ENCODE measurements at places on chromosomes 16 and 17. TPM values are rescaled to one million over a fixed set of nuclear protein-coding genes. Genes with fewer than 3 reads are reported as not detected.
A peak's percentile ranks its signal among the peaks of the same experiment; 100 is the strongest.

SLFN11 gene
- total RNA-seq: 56.6 TPM

- no peak for DNase-seq
These were observed 1.3 kb downstream of the GSPT1 start for GRCh38 chr16:11914210-11915113.

- no peak for DNase-seq
These were observed 109.8 kb downstream of the SLC39A11 start for GRCh38 chr17:72982680-72983079.

DNA sequence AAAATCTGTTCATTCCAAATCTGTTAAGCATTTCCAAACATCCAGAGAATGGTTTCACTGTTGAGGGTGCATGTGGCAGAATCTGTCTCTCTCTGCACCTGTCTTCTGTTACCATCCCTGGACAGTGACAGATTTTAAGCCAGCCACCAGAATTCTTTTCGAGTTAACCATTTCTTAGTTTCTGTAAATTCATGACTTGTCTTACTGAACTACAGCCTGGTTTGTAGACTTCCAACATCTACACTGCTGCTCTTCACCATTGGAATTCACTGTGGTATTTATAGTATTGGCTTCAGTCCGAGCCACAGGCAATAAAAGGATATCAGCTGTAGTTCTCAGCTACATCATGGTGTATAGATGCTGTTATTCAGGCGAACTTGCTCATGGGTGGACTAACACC lies 47.6 kb downstream of the GOSR1 start:
- DNase-seq: no peak

MT4 gene
- not detected for total RNA-seq

DNA sequence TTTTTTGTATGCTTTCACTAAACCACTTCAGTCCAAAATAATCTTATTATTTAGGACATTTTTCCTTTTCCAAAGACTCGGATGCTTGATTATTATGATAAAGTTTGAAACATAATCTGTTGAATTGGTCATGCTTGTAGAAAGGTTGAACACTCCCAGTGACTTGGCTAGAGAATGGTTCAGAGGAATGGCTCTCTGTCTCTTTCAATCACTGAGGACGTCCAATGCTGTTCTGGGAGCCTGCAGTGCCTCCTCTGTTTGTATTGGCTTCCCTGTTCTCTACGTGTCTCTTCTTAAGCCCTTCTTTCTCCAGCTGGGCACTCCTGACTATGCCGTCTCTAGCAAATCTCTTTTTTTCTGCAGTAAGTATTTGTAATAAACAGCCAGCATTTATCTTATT lies 369.0 kb upstream of the DYNLRB2 start:
- no peak for DNase-seq

- DNase-seq: no peak
These were observed 70.5 kb downstream of the MPRIP start for GRCh38 chr17:17112628-17113200.

QRICH2 gene
- 3.1 TPM for total RNA-seq

FN3K gene
- 8.1 TPM for total RNA-seq

DNA sequence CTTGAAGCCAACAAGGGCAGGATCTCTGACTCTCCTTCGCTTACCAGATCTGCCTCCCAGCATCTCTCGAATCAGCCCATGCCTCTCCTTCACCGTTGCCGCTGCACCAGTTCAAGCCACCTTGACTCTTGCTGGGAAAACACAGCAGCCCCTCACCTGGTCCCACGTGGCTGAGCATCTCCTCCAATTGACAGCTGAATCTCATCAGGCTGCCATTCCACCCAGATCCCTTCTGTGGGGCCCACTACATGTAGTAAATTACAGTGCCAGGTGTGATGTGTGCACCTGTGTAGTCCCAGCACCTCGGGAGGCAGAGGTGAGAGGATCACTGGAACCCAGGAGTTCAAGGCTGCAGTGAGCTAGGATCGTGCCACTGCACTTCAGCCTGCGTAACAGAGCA lies 37.8 kb upstream of the C16orf78 start:
- DNase-seq: no peak

GRCh38 chr17:52306314-52306713 lies 147.8 kb upstream of the CA10 start:
- DNase-seq: no peak

DNA sequence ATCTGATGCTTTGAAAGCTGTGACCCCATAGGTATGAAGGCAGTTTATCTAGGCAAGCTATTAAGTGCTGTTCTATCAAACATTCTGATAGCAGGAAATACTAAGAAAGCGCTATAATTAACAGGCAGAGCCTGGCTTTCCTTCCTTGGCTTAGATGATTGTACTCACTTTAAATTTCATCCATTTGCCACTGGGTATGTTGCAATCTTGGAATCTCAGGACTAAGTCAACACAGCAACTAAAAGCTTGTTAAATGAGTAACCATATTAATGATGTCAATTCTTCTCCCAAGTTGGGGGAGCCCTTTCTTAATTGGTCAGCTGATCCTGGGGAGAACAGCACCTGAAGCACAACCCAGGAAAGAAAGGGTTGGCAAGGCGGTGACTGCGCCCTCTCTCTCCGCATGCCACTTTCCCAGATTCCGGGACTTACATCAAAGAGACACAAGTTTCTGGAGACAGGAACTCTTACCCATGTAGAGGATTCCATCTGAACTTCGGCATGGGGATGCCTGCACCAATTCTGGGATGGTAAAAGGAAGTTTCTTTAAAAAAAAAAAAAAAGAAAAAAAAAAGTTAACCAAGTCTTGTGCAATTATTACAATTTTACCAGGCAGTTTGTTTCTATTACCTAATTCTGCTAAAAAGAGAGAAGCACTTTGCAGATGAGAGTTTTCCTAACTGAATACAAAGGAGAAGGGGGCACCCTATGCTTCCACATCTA lies 54.4 kb upstream of the ICAM2 start:
- no peak for DNase-seq

C16orf89 gene
- 1.3 TPM for total RNA-seq

VTN gene
- total RNA-seq: 3.7 TPM

- DNase-seq: no peak
These were observed 34.4 kb downstream of the PECAM1 start for GRCh38 chr17:64356304-64356686.

- DNase-seq: peak; percentile 73
These were observed 2.2 kb downstream of the SH2B1 start for GRCh38 chr16:28865722-28866453.

- no peak for DNase-seq
These were observed at the start of gene ARHGDIA for GRCh38 chr17:81870981-81871386. TSS of gene ARHGDIA (minus strand) at chr17:81871337. CDS start at chr17:81869930, 1,407 bp downstream.

- no peak for DNase-seq
These were observed at the start of gene PHLPP2 for GRCh38 chr16:71724320-71724751. TSS of gene PHLPP2 (minus strand) at chr16:71724701. CDS start at chr16:71714795, 9,906 bp downstream.

DNA sequence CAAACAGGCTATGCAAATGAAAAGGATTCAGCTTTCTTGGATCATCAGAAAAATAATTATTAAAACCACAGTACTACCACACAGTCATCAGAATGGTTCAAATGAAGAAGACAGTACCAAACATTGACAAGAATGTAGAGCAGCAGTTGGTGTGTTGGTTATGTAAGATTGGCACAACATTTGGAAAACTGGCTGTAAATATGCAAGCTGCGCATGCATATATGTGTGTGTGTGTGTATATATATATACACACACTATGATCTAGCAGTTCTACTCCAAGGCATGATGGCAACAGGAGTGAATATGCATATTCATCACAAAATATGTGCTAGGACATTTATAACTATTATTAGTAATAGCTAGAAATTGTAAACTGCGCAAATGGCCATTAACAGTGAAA lies 34.4 kb upstream of the PHAF1 start:
- DNase-seq: no peak

GRCh38 chr17:16905593-16906191 lies 66.2 kb downstream of the TNFRSF13B start:
- DNase-seq: no peak

Measured in spleen (tissue), 13 donors.